Astrocyte of the spinal cord (primary cell): ENCODE measurements at places on chromosomes 12 and 14.

GRCh38 chr12:89346741-89347324 lies 5.5 kb downstream of the DUSP6 start:
- peak; percentile 65 for DNase-seq

- DNase-seq = no peak
Observed at GRCh38 chr14:88791629-88792472, 902 bp downstream of the EML5 start.

DNA sequence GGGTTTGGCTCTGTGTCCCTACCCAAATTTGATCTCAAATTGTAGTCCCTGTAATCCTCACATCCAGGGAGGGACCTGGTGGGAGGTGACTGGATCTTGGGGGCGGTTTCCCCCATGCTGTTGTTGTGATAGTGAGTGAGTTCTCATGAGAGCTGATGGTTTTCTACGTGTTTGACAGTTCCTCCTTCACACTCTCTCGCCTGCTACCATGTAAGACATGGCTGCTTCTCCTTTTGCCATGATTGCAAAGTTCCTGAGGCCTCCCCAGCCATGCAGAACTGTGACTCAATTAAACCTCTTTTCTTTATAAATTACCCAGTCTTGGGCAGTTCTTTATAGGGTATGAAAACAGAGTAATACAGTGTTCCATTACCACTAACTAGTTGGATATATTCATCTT lies 10.3 kb upstream of the LRRC23 start:
- DNase-seq = no peak

- no peak for DNase-seq
Observed at GRCh38 chr14:73731111-73731510, 16.9 kb upstream of the PNMA1 start.

GRCh38 chr14:31196839-31197492 lies 10.6 kb downstream of the HECTD1 start:
- no peak for DNase-seq

- peak; percentile 31 for DNase-seq
Observed at GRCh38 chr12:79250960-79251755, 386.6 kb downstream of the SYT1 start.

GRCh38 chr14:88981948-88982347 lies 157.5 kb downstream of the TTC8 start:
- no peak for DNase-seq

DNA sequence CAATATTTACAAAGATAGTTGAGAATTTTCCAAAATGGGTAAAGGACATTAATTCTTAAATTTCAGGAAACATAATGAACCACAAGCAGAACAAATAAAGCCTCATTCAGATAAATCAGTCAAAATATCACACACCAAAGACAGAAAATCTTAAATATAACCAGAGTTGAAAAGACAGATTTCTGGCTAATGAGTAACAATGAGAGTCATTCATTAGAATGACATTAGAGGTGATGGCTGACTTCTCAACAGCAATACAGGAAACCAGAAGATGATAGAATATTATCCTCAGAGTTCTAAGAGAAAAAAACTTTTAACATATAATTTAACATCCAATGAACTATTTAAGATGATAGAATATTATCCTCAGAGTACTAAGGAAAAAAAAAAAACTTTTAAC lies 124.2 kb downstream of the DENND5B start:
- peak; percentile 15 for DNase-seq

GRCh38 chr14:39626589-39627576 lies 194.7 kb upstream of the FBXO33 start:
- DNase-seq = no peak

DNA sequence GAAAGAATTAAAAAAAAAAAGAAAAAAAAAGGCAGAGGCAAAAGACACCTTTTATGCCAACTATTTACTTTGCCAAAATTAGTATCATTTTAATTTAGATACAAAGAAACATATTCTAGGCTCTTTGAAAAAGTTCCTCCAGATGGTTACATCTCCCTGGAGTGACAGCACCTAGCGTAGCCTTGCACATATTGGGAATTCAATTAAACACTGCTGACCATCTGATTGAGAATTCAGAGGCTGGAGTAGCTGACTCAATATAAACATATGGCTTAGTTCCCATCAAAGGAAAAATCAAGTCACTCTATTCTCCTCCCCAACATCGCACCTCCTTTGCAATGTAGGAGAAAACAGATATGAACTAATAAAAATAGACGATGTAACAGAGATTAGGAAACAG lies 36.4 kb downstream of the ANKS1B start:
- no peak for DNase-seq

DNA sequence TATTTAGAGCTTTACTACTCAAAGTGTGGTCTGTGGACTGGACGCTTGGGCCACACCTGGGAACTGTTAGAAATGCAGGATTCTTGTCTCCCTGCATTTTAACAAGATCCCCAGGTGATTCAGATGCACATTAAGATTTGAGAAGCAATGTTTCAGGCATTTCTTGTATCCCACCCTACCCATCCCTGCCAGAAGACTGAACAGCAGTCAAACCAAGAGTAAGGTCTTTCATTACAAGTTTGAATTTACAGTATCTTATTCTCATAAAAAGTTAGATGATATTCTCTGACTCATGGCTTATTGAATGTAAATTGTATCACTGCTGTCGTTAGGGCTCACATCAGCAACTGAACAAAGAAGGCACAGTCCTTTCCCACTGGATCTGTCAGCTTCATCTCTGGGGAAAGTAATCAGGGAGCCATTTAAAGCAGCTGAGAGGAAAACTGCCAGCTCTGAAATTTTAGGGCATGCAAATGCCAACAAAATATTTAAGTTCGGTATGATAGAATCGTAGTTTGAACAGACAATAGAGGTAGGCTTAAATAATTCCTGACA lies 141.1 kb downstream of the AKAP6 start:
- DNase-seq = no peak

GRCh38 chr12:50603817-50604639 lies 99.2 kb downstream of the DIP2B start:
- peak; percentile 80 for DNase-seq

DNA sequence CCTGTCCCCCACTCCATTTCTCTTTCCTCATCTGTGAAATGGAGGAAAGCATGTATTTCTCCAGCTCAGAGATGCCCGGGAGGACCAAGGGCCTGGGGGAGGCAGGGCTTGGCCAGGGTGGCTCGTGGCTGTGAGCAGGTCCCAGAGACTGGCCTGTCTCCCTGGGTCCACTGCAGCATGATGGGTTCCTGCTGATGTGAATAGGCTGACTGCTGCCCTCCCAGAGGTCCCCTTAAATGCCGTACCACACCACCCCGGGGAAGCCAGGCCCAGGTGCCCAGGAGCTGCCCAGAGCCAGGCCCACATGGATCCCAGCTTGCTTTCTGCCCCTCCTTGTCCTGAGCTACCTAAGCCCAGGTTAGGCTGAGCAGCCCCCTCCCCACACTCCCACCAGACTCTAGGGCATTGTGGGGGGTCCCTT lies 158.2 kb upstream of the C14orf180 start:
- DNase-seq = no peak
